Activated CD4-positive, alpha-beta T cell treated with anti-CD3 and anti-CD28 coated beads, Interleukin-2, amount 10 ng/mL, durations not matched to agents 24 days and 14 days (primary cell): ENCODE measurements at places on chromosomes 2 and 18. TPM values are rescaled to one million over a fixed set of nuclear protein-coding genes. Genes with fewer than 3 reads are reported as not detected.

ITGB6 gene
- not detected in 2 replicates for total RNA-seq

NEURL3 gene
- 1.0 and 1.2 TPM in 2 replicates for total RNA-seq

DNA sequence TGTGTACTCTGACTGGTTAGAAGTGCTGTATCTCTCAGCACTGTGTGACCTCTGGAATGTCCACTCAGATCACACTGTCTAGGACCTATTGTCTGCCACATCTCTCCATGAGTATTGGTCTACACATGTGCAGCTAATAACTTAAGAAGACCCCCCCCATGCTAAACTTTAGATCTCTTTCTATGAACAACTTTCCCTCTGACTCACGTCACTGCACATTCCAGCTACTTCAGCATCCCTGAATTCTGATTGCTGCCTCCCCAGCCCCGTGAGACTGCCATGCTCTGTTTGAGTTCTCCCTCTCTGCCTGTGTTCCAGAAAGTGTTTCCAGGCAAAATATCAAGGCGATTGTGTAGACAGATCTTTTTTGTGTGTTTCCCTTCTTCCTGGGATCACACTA, 41.8 kb downstream of the RAPGEF4 start:
- no peak for DNase-seq

- peak; percentile 58 for DNase-seq
Observed at GRCh38 chr2:162490052-162490717, 146.3 kb downstream of the GCA start.
